Lower leg skin (tissue), 4 donors: ENCODE measurements at places on chromosomes 1 and 21. TPM values are rescaled to one million over a fixed set of nuclear protein-coding genes. Genes with fewer than 3 reads are reported as not detected.

GRCh38 chr1:55955016-55955621, 624.2 kb downstream of the PLPP3 start:
- DNase-seq: no peak

DNA sequence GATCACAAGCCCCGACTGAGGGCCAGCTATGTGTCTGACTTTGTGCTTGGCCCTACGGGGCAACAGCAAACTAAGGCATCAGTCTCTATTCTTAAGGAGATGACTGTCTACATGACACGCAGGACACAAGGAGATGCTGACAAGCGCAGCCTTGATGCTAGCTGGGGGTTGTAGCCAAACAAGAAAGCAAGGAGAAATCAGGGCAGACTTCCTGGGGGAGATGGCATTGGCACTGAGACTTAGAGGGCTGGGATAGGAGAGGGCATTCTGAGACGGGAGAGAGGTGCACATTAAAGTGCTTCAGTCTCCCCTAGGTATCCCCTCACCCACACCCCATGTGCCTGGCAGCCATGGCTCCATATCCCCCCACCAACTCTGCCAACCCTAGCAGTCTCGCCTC, 210.8 kb upstream of the POU3F1 start:
- no peak for DNase-seq

DNA sequence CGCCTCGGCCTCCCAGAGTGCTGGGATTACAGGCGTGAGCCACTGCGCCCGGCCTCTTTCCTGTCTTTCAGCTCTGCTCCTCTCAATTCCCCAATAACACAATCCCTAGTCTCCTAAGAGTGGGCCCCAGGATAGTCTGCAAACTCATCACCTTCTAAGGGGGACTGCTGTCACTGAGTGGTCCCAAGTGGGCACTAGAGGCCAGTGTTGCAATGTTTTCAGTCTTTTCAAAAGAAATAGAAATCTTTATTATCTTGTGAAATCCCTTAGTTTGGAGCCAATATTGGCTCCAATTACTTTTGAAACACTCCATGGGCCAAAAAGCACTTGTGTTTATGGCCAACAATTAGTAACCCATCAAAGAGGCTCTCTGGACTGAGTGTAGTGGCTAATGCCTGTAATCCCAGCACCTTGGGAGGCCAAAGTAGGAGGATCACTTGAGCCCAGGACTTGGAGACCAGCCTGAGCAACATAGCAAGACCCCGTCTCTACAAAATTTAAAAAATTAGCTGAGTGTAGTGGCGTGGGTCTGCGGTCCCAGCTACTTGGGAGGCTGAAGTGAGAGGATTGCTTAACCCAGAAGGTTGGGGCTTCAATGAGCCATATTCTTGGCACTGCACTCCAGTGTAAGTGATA, 28.6 kb upstream of the ZNF697 start:
- DNase-seq: no peak

Gene NHLH1
- total RNA-seq: not detected

Gene PLD5
- 0.17 TPM for total RNA-seq

DNA sequence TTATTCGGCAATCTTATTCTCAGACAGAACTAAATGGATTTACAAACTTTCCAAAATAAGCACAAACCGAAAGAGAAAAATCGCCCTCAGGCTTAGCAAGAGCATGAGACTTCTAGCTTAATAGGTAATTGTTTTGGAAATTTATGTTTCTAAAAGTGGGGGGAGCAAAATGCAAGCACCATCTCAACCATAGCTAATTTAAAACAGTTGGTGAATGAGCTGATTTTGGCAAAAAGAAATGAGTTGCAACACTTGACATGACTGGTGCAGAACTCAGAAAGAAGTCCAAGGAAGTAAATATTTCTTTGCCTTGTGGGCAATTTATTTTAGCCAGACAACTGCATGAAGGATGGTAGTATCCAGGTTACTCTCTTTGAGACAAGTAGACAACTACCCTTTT, 71.5 kb upstream of the PTGFR start:
- no peak for DNase-seq

Gene NTNG1
- 4.1 TPM for total RNA-seq

- no peak for DNase-seq
Measured at GRCh38 chr1:36590771-36591170, 108.1 kb upstream of the CSF3R start.

Gene PDE4B
- total RNA-seq: 9.2 TPM

GRCh38 chr1:27314169-27314568, 7.8 kb upstream of the TMEM222 start:
- no peak for DNase-seq

Gene PTGER3
- total RNA-seq: 143 TPM

- DNase-seq: no peak
Measured at GRCh38 chr1:15737324-15738319, 1.6 kb downstream of the SLC25A34 start.

Gene SMCP
- not detected for total RNA-seq
